CD4-positive, alpha-beta memory T cell (primary cell): ENCODE measurements at places on chromosomes 2 and 18.

DNA sequence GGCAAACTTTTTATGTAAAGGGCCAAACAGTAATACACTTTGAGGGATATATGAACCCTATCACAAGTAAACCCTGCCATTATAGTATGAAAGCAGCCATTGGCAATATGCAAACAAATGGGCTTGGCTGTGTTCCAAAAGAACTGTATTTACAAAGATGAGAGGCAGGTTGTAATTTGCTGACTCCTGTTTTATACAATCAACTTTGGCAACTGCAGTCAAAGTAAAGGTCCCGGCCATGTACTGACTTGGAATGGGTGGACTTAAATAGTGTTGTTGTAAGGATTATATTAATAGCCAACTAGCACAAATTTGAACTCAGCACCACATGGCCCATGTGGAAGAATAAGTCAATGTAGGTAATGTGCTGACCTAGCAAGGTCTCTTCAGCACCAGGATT is 223.4 kb downstream of the WDPCP start:
- H3K4me1 ChIP-seq = no peaks in the 10 kb centered on the region
- no peak overlapping the region for H3K4me3 ChIP-seq
- no peaks in the 10 kb centered on the region for H3K27me3 ChIP-seq
- H3K36me3 ChIP-seq = no peaks in the 10 kb centered on the region
- H3K27ac ChIP-seq = no peak overlapping the region
- DNase-seq = no peak

- DNase-seq = peak; percentile 42
- H3K36me3 ChIP-seq = no peaks in the 10 kb centered on the region
- H3K4me1 ChIP-seq = no peaks in the 10 kb centered on the region
- H3K27me3 ChIP-seq = no peaks in the 10 kb centered on the region
- no peak overlapping the region for H3K4me3 ChIP-seq
- no peak overlapping the region for H3K27ac ChIP-seq
Measured at GRCh38 chr2:190088917-190089316, 26.4 kb upstream of the MSTN start.

DNA sequence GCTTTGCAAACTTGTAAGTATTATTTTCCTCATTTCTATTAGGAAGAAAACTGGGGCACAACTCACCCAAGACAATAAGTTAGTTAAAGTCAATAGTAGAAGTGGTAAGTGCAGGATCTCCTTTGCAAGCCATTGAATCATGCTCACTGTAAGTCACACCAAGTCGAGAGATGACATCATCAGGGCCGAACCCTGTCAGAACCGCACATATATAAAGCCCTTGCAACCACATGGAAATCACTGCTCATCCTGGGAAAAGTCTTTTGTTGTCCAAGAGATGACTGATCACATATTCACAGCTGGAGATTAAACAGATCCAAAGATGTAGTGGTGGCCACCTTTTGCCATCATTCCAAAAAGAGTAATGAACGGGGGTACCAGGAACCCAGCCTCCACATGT is 484.8 kb upstream of the ID2 start:
- H3K36me3 ChIP-seq = no peaks in the 10 kb centered on the region
- H3K4me1 ChIP-seq = no peaks in the 10 kb centered on the region
- no peak for DNase-seq
- H3K4me3 ChIP-seq = no peak overlapping the region
- H3K27ac ChIP-seq = no peak overlapping the region
- H3K27me3 ChIP-seq = no peaks in the 10 kb centered on the region

DNA sequence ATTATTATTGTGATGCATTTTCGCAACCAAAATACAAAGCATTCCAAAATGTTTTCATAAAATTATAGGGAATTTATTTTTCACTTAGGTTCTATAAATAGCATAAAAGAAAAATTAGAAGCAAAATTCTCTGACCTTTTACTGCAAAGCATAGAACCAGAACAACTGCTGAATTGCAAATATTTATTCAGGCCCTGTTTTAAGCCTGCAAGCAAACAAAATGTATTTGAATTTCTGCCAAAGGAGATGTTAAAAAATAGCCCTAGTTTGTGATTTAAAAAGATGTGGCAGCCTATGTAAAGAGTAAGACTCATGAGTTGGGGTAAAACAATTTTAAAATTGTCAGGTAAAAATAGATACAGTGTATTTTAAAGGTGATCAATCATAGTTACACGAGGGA is 138.1 kb downstream of the KCNJ3 start:
- H3K4me1 ChIP-seq = no peaks in the 10 kb centered on the region
- DNase-seq = no peak
- no peak overlapping the region for H3K27ac ChIP-seq
- no peak overlapping the region for H3K4me3 ChIP-seq
- H3K27me3 ChIP-seq = no peaks in the 10 kb centered on the region
- H3K36me3 ChIP-seq = no peaks in the 10 kb centered on the region

DNA sequence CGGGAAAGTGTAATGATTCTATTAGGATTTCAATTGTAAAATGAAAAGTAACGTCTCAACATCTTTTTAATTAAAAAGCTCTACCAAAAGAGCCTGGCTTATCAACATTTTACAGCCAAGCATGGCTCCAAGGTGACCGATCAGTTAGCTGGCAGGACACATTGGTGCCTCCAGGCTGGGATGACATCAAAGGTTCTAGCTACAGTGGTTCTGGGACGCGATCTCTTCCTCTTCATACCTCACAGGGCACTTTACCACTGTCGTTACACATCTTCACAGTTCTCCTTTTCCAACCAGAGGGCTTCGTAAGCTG is 693 bp downstream of the ORC2 start:
- H3K4me3 ChIP-seq = peak overlapping the region; percentile 87
- H3K36me3 ChIP-seq = peaks cover 2% of the 10 kb centered on the region
- H3K27me3 ChIP-seq = no peaks in the 10 kb centered on the region
- peak overlapping the region; percentile 79 for H3K27ac ChIP-seq
